T-helper 2 cell (primary cell): ENCODE measurements at places on chromosomes 7 and 10.

DNA sequence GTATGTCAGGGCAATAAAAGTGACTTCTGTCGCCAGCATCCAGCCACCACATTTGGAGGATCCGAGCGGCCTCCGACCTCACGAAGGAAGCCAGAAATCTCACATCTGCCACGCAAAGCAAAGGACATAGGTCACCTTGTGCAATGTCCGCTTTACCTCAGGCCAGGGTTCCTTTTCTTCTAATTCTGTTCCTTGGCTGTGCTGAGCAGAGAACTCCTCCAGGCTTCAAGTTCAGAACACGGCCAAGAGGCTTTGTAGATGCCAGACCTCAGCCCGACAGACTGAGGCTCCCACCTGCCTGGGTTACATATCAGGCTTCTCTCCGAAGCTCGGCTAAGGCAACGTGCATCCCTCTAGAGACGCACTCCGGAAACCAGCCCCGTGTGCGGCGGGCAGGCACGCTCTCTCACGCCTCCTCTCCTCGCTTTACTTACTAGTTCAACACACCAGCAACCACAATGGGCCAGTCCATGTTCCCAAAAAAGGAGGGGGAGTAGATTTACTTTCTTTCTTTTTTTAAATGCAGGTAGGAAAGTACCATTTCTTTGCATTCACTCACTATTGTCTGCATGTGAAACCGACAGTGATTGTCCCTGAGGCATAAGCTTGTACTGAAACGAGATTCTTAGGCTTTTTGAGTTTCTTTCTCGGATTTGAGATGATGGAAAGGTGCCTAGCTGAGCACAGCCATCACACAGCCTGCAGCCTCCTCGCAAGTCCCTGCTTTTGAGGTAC lies 122.4 kb upstream of the AFAP1L2 start:
- DNase-seq: peak; percentile 82

DNA sequence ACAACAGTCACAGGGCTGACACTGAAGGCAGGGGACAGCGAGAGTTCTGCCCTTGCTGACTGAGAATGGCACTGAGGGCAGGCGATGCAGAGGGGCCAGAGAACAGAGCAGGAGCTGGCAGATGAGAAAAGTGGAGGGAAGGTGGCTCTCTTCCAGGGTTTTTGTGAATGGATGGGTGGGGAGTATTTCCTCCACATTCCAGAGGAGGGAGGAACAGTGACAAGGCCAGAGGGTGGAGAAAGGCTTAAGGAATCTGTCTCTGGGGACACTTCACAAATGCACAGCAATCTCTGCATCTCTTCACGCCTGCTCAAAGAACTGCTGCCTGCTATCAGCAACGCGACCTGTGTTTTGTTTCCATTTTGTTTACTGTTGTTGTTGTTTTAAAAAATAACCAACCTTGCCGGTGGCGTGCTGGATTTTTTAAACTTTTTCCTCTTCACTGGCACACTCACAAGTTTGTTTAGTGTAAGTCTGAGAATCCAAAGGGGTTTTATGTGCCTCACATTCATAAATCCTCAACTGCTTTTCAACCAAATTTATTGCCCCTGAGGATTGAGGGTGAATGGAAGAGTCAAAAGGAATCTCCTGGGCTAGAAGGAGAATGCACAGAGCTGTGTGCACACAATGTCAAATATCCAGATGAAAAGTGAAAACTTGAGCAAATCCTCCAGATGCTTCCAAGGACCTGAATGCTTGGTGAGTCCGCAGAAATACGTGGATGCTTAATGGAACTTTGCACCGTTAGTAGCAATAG lies 129.3 kb downstream of the GLI3 start:
- DNase-seq: no peak

GRCh38 chr7:95690367-95690947 lies 81.9 kb upstream of the DYNC1I1 start:
- DNase-seq: no peak

GRCh38 chr7:82172881-82173280 lies 270.7 kb downstream of the CACNA2D1 start:
- no peak for DNase-seq

DNA sequence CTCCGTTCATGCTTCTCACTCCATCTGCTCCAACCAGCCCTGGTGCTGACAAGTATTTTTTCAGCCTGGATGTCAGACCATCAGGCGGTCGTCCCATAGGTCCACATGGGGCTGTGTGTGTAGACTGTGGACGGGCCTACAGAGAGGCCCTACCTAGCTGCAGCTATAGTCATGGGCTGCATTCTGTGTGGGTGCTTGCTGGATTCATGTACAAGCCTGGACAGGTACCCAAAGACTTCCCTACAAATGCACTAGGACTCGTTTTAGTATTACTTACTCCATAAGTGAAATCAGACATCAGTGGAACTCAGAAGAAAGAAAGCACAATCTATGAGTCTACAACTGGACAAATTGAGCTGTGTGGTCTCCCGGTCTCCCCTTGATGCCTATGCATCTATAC lies 146.8 kb downstream of the PKD1L1 start:
- DNase-seq: no peak

DNA sequence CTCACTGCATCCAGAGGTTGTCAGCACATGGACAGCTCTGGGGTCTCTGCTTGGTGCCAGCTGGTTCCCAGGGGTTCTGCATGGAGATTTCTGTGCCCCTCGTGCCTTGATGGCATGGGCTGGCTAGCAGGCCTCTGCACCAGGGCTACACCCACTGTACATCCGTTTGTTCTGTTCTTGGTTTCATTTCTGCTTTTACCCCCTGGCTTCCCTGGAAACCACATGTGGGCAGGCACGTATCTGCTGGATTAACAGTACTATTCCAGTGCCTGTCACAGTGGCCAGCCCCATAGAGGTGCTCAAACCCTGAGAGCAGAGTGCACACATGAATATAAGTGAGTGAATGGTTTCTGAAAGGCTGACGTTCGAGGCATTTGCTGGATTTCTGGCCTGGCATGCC lies 207.2 kb upstream of the GPR26 start:
- DNase-seq: no peak
